Common myeloid progenitor, CD34-positive (primary cell): ENCODE measurements at places on chromosomes 2 and 18.

DNA sequence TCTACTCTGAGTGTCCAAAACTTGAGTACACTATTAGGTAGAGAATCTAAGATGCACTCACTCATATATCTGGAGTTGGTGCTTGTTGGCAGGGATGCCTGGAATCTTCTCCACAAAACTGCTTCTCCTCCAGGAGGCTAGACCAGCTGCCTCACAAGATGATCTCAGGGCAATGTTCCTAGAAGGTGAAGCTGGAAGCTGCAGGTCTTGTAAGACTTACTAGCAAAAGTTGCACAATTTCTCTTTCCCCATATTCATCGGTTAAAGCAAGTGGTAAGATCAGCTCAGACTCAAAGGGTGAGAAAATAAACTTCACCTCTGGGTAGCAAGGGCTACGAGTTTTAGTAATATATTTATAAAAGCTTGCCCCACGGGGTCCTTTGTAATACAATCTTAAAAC, 454.4 kb upstream of the ACVR2A start:
- DNase-seq, result no peak

DNA sequence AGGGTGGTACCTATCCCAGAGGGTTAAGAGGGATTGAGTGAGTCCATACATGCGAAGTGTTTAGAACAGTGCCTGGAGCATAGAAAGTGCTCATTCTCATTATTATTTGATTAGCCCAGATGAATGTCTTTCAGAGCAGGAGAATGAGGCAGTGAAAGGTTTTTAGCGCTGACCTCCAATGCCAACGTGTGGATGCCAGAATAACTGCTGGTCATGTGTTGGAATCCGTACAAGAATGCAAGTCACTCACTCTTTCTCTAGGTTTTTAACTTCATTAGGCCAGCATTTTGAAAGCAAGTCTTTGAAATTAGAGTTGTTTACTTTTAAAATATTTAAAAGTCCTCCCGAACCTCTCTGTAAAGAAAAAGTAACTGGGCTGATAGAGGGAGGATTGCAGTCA, 374.2 kb downstream of the EN1 start:
- DNase-seq, result no peak

GRCh38 chr2:40090044-40090443, 311.0 kb upstream of the THUMPD2 start:
- no peak for DNase-seq

GRCh38 chr2:60628615-60629304, 75.3 kb upstream of the BCL11A start:
- no peak for DNase-seq

GRCh38 chr2:176130957-176131847, 1.7 kb downstream of the HOXD8 start:
- DNase-seq, result no peak

DNA sequence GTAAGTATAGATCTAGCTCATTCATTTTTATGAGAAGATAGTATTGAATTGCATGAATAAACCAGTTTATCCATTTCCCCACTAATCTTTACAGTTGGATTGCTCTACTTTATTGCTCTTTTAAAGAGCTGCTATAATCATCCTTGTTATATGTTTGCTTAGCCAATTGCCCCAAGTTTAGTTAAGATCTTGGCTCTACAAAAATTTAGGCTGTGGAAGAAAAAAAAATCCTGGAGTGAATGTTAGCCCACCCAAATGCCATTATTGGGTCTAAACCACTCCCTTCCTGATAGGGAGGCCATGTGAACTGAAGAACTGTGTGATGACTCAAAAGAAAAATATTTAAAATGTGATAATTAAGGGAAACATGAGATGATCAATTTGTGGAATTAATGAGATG, 2.9 kb downstream of the ALS2 start:
- DNase-seq, result no peak

DNA sequence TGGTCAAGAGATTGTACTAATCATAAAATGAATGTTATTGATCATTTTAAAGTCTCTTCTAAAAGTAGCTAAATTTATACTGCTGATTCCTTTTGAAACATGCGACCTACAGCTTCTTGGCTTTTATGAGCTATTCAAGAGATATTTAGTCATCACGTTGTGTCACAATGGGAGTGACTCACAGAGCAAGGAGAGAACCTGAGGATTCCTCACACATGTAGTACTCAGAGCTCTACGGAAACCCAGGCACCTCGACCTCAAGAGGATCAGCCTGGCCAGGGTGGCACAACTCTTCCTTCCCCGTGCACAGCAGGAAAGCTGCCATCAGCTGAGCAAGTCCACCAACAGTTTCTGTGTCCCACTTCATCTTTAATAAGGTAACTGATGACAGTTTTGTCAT, at the start of gene DHRS9:
Gene DHRS9 (plus strand): TSS at position 223 of the 400 bp plus-strand sequence. CDS start 12,019 bp downstream, outside the sequence.
- DNase-seq, result peak; percentile 59

DNA sequence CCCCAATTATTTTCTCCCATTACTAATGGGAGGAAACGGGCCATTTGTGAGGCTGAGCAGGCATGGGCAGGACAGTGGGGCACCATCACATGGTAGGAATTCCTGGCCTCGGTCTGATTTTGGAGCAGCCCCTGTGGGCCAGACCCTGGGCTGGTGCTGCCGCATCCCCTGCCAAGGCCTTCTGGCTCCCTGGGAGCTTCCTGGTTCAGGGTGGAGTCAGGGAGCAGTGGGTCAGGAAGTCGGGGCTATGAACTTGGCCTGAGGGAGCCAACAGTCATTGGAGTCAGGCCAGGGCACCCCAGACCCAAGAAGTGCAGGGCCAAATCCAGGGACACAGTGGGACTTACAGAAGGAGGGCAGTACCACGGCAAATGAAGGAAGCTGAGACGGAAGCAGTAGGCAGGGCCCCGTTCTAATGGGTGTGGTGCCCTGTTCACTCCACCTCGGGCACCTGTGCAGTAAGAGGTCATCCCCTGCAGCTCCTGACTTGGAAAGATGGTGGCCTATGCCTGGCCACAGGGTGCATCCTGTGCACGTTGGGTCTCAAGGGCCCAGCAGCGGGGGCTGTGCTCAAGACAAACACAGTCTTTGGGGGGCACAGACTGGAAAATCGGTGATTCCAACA, 328.1 kb downstream of the SMAD2 start:
- no peak for DNase-seq
